Effector memory CD8-positive, alpha-beta T cell (primary cell): ENCODE measurements at places on chromosomes 6 and 20.

GRCh38 chr20:57653546-57653900, 33.3 kb upstream of the ZBP1 start:
- no peak for DNase-seq

DNA sequence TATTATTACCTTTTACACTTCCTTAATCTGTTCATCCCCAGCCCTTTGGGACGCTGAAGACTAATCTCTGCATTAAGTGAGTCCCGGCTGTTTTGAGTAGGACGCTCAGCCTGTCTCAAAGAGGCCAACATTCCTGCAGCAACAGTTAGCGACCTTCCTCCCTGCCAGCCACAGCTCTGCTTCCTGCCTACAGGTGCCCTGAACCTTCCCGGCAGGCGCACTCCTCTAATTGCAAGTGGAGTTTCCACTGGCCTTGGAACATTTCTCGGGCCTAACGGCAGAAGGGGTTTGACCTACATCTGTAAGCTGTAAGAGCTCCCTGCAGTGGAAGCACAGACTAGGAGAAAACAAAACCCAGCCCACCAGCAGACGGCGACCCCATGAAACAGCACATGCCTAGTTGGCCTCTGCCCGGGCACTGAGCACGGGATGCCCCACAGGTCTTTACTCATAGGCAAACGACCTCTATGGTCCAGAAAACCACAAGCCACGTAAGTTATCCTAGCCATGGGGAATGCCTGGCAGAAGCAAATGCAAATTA, 137.9 kb downstream of the DTNBP1 start:
- no peak for DNase-seq

GRCh38 chr6:159788753-159789376, 537 bp downstream of the TCP1 start:
- peak; percentile 2 for DNase-seq

DNA sequence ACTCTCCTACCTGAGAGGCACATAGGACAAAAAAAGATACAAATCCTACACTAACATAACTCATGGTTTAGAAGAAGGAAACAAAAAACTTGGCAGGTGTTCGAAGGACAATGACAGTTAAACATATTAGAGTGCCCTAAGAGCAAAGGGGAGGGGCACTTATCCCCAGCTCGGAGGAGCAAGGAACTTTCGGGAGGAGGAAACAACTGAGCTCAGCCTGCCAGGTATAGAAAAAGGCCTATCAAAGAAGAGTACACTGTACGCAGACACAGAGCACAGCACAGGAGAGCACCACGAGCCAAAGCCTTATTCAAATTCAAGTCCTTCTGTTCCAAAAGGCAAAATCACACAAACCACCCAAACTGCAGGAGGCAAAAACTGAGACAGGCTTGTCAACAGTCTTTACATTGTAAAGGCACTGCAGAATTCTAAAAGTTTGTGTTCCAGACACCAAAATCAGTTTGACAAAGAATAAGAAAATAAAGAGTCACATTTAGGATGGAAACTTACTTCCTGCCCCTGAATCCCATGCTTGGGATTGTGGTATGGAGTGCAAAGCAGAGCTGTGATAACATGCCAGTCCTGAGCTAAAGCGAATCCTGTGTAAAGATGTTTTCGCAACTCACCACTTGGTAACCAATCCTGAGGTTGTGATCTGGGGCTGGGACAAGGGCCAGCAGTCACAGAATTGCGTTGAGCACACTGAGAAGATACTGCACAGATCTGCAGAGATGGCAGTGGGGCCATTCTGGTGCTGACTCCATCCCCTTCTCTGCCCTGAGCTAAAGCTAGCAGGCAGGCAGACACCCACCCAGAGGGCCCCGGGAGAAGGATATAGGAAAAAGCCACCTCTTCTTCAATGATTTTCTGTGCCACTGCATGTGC, 108.6 kb downstream of the CHD6 start:
- no peak for DNase-seq

- DNase-seq = no peak
These were observed 6.6 kb upstream of the RAB44 start for GRCh38 chr6:36691011-36691410.

- DNase-seq = no peak
These were observed 20.5 kb upstream of the SUPT3H start for GRCh38 chr6:45398075-45398813.

DNA sequence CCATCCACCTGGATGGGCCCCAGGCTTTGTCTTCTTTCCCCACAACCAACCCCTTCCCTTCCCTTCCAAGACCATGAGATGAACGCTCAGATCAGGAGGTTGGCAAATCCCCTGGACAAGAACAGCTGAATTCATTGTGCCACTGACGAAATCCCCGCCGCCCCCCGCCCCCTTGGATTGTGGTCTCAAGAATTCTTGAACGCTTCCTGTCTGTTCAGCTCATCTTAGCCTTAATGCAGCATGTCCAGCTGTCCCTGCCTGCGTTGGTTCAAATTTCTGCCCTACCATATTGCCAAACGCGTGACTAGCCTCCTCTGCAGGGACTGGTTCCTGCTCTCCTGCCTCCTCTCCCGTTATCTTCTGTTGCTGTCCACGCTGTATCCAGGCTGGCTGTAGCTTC, 133.2 kb downstream of the CDH4 start:
- DNase-seq = no peak

DNA sequence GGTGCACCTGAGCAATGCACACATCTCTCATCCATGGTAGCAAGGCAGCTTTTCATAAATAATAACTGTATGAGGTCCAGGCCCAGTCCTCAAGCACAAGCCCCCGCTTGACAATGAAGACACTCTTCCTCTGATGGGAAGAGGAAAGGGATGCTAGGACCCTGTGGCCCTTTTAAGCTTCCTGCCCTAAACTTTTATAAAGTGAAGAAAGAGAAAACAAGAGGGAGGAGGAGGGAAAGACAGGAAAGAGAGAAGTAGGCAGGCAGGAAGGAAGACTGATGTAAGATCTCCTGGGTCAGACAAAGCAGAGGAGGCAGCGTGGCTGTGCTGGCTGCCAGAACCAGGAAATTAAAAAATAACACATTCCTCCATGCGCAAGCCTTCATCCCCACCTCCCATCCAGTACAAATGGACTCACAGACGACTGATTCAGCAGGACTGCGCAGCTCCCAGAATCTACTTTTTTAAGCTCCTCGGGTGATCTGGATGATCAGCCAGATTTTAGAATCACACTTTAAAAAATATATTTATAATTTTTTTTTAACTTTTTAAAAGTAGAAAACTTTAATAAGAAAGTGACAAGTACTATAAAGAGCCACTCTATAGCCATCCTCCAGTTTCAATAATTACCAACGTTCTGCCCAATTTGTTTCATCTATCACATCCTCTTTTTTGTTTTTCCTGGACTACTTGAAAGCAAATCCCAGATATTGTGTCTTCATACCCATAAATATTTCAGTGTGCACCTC, 16.5 kb downstream of the TNFAIP3 start:
- DNase-seq = peak; percentile 59

DNA sequence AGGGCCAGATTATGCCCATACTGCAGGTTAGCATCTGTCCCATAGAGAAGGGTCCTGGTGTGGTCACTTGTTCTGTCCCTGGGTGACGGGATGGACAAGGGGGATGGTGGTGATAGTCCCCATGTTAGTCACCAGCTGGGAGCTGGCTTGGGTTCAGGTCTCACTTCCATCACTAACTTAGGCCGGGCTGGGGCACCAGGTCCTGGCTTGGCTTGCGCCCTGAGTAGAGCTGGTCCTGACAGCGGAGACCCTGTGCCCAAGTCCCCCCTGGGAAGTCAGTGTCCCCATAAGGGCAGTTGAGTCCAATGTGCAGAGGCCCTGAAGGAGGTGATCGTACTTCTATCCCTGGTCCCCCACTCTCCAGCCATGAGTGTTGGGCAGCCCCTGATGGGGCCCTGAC, 52.6 kb downstream of the ANKRD60 start:
- DNase-seq = no peak

DNA sequence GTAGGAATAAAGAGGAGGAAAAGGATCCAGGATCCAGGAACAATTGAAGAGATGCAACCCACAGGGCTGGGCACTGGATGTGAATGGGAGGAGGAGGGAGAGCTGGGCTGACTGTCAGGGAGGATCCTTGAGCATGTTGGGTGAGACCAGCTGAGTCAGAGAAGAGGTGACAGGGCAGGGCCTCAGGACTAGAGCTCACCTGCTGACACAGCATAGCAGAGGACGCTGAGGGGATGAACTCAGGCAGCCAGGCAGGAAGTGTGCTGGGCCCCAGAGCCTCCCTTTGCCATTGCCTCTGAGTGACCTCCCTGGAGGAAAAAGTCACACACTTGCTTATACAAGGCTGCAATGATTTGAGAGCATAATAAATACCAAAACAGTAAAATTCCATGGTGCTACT, 72.3 kb downstream of the ZNF133 start:
- no peak for DNase-seq

DNA sequence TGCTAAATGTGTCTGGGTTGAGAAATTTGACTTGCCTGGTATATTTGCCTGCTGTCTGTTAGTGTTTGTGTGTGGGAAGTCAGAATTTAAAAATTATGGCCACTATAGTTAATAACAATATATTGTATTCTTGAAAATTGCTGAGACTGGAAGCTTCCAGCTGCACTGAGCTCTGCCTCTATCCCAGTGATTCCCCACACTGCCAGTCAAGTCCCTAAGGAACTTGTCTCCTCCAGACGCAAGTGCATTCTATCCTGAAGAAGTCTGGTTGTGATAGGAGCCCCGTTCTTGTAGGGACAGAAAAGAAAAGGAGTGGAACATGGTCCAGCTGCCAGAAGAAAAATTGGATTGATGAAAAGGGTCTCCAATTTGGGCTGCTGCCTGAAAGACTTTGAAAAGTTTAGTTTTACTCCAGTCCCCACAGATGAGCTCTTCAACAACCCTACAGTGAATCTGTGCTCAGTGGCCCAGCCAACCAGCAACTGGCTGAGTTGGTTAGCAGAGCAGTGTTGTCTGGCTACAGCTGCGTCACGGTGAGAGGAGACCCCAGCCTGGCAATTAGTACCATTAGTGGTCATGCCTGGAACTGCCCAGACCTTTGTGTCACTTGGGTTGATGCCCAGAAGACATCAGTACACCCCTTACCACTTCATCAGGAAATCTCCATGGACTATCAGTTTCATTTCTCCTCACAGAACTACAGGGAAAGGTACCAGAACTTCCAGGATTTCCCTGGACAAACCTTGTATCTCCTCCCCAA, 183.1 kb upstream of the MCHR2 start:
- no peak for DNase-seq

- DNase-seq = no peak
These were observed 100.4 kb downstream of the TMEM200A start for GRCh38 chr6:130466052-130466747.

DNA sequence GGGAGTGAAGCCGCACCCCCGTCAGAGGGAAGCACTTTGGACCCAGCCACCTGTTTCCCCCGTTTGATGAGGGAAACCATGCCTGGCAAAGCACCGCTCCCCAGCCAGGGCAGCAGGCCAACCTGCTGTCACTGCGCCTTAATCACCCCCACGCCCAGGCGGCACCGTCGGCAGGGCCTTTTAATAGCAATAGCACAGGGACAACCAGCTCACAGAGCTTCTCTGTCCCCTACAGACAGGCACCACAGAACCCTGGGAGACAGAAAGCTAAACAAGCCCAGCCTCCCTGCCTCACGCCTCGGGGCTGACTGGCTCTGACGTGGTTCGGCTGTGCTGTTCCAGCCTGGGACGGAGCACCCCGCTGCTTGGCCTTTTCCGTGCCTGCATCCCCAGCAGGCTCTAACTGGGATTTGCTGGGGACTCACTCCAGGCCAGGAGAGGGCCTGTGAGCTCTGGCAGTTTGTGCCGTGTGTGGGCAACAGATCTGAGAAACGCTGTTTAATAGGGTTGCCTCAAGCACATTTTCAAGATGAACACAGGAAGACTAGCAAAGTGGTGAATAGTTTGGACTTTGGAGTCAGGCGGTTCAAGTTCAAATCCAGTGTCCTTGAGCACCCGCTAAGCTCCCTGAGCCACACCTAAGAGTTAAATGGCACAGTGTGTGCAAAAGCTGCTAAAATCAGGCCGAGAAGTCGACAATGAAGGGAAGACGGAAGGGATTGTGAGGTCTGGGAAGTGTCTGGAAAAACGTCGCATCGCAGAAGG, 223.8 kb downstream of the NRN1 start:
- no peak for DNase-seq

GRCh38 chr6:13116155-13116554, 212.2 kb downstream of the TBC1D7 start:
- no peak for DNase-seq

DNA sequence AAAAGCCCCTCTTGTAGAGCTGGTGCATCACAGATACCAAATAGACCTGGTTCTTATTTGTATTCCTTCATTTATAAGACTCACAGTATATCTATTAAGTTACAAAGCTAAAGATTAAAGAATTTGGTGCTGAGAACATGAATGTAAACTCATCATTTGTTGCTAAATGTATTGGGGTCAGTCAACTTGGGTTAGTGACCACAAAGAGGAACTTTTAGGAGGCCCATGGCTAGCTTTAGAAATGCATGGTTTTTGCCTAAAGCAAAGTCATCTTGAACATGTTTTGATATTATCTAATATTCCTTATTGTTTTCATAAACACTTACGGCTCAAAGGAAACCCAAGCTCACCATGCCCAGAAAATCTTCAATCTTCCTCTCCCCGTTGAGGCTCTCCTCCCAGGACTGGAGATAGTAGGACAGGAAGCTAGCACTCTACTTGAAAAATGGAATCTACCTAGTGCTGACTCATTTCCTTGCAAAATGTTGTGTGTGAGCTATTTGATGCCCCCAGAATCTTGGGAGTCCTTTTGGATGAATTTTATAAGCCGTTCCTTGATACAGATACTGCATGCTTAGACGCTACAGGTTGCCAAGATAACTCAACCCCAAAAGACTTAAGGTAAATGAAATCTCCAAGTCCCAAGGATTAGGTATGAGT, 121.4 kb downstream of the BMP2 start:
- no peak for DNase-seq

- DNase-seq = no peak
These were observed 516.7 kb downstream of the HDGFL1 start for GRCh38 chr6:23086100-23086499.

- DNase-seq = no peak
These were observed 1240.3 kb upstream of the MAP3K7 start for GRCh38 chr6:91827151-91827550.

- DNase-seq = no peak
These were observed 95.8 kb downstream of the ERMARD start for GRCh38 chr6:169847141-169847674.
